Activated T-cell treated with anti-CD3 and anti-CD28 coated beads, Interleukin-2, amount 50 U/mL, for 4 hours (primary cell): ENCODE measurements at places on chromosomes 12 and 14. TPM values are rescaled to one million over a fixed set of nuclear protein-coding genes. Genes with fewer than 3 reads are reported as not detected.

SDR9C7 gene
- total RNA-seq: not detected

SPTB gene
- total RNA-seq: 0.08 TPM

CMA1 gene
- total RNA-seq: not detected

KERA gene
- not detected for total RNA-seq

DNA sequence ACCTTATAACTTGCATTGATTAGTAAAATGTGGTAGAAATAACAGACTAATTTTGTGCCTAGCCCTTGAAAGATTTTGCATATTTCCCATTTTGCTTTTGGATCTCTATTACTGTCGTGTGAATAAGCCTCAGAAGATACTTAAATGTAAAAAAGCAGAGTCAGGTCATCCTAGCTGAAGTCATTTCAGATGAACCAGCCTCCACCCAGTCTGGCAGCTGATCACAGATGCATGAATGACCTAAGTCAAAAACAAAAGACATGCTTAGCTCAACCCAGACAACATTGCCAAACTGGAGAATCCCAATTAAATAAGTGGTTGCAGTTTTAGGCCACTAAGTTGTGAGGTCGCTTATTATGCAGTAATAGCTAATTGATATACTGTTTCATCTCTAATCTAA, 349.9 kb downstream of the C12orf50 start:
- no peak for DNase-seq

DNA sequence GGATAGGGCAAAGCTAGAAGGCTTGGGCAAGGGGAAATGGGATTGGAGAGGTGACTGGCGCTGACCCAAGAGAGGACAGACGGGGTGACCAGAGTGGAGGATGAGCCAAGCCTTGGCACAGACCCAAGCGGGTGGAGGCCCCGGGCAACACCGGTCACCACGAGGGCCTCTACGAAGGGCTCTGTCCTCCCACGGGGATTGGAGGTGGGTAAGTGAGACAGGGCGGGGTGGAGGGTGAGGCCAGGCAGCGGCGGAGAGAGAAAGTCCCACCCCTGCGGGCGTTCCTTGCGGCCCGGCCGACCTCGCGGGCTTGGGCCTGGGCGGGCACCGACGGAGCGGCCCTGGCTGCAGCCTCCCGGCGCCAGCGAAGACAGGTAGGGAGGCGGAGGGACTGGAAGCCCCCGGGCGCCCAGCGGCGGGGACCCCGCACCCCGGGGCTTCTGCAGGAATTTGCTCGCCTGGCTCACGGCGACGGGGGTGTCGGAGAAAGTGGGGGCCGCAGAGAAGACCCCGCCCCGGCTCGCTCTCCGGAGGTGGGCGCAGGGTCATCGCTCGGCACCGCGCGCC, at the start of gene PAPLN:
Gene PAPLN (plus strand): TSS at position 288 of the 567 bp plus-strand sequence. CDS start 2,273 bp downstream, outside the sequence.
- DNase-seq: no peak

- peak; percentile 60 for DNase-seq
These were observed 1.2 kb upstream of the RAN start for GRCh38 chr12:130870442-130871285.
